ENCODE measurements at places on chromosomes 3 and 15.

GRCh38 chr3:67602816-67603215 is 51.6 kb downstream of the SUCLG2 start:
- DNase-seq, result no peak

DNA sequence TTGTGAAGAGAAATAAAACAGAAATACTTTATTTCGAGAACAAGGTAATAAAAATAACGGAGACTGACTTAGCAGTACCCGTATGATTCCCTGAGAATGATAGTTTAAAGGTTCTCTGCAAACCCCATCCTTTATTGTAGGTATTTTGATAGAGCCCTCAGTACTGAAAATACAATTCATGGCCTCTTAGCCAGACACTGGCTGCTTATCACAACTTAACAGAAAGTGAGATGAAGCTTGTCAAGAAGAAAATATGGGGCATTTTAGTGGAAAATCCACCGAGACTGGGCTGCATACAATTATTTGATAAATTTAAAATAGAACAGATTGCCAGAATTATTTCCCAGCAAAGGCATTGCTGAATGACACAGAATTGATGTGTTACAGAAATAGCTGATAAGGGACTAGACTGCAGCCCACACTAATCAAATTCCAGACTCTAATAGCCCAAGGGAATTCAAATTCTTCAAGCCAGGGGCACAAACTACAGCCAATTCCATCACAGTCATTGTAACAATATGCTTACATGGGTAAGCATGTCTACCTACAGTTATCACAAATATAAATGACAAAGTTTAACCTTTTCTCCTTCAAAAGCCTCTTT is 521.9 kb downstream of the PLOD2 start:
- no peak for DNase-seq

GRCh38 chr3:161272524-161272923 is 51.4 kb downstream of the NMD3 start:
- DNase-seq, result no peak

- peak; percentile 68 for DNase-seq
These were observed 79.6 kb upstream of the SPATA12 start for GRCh38 chr3:56980798-56981390.

DNA sequence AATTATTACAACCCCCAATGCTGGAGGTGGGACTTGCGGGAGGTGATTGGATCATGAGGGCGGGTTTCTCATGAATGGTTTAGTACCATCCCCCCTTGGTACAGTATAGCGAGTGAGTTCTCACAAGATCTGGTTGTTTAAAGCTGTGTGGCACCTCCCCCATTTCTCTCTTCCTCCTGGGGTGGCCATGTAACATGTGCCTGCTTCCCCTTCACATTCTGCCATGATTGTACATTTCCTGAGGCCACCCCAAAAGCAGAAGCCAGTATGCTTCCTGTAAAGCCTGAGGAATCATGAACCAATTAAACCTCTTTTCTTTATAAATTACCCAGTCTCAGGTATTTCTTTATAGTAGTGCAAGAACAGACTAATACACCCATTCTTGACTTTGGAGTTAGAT is 20.3 kb upstream of the PROK2 start:
- DNase-seq, result no peak

DNA sequence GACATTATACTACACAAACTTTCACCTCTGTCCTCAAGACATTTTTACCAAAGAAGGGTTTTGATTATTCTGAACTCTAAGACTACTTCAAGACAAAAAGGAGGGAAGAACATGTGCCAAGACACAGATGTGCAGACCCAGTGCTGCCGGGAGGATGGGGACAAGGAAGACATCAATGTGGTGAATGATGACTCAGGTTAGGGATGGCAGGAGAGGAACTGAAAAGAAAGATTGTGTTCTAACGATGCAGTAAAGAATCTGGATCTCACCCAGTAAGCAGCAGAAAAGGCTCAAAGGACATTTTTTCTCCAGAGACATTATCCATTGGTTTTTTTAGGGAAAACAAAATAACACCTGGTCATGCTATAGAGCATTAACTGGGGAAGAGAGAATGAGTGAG is 449.9 kb upstream of the NR2F2 start:
- DNase-seq, result no peak

DNA sequence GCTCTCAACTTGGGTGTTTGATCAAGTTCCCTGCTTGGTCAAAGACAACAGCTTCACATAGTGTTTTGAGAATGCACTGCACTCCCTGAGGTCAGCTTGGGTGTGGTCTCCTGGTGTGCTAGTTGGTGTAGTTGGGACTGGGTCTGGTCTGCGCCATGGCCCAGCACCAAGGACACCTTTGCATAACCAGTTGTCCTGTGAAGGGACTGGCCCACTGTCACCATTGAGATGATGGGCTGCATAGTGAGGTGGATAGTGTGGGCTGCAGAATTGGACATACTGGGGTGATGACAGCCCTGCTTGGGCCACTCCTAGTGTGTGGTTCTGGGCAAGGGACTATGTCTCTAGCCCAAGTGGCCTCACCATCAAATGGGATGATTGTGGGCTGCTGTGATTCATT is 9.5 kb downstream of the RPSA start:
- no peak for DNase-seq

DNA sequence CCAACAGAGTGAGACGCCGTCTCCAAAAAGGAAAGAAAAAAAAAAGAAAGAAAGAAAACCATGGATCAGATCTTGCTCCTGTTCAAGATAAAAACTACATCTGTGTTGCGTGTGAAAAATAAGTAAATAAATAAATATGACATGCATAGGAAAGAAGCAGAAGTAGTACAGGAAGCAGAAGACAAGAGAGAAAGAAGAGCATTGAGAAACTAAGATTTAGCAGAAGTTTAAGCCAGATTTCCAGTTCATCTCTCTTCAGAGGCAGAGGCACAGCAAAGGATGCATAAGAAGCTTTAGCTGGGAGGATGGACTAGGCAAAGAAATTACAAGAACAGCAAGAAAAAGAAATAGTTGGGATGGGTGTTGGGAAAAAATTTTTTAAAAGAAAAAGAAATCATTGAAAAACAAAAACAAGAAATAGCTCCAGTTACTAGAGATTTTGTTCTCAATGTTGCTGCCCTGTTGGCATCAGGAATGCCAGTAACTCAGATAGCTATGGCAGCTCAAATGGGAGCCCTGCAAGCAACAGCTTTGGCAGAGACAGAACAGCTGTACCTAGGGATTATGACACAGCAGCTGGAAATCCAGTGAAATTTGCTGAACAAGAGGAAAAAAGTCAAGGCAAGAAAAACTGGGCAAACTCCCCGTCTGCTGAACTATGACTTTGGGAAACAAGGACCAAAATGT is 17.3 kb downstream of the AP3S2 start:
- no peak for DNase-seq

DNA sequence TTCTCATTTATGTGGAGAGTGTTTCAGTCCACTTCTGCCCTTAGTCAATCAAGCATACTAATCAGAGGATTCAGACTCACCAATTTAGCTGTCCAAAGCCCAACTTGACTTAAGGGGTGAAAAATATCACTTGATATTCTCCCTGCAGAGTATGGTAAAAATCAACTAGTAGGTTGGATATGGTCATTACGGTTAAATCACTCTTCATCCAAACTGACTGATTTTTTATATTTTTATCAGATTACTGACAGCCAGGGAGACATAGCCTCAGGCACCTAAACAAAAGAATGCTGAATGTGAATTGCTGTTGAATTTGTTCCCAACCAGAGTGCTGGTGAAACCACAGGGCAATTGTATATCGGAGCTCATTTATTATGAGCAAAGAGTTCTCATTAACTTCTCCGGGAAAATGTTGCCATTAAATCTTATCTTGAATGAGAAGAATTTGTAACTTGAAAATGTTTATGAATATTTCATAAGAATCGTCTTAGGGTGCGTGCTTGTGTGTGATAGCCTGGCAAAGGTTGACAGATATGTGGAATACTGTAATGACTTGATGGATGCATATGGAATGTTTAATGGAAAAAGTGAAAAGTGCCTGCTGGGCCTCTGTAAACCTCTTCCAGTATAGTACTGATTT is 411.2 kb downstream of the NAALADL2 start:
- DNase-seq, result no peak
